CD4-positive, alpha-beta T cell treated with Interleukin-17A for 4 hours (primary cell): ENCODE measurements at places on chromosomes 13 and 19.

GRCh38 chr13:93080587-93080986 lies 146.0 kb upstream of the GPC6 start:
- DNase-seq, result no peak

- peak; percentile 9 for DNase-seq
Measured at GRCh38 chr13:25300861-25301346, 521 bp upstream of the NUP58 start.

- DNase-seq, result no peak
Measured at GRCh38 chr13:49044008-49044407, 68.3 kb downstream of the FNDC3A start.

GRCh38 chr19:3868770-3869456 lies at the start of gene ZFR2:
TSS of gene ZFR2 (minus strand) at chr19:3869038. CDS start at chr19:3869017, 21 bp downstream.
- DNase-seq, result peak; percentile 32
